ENCODE measurements at places on chromosomes 7 and 10.

DNA sequence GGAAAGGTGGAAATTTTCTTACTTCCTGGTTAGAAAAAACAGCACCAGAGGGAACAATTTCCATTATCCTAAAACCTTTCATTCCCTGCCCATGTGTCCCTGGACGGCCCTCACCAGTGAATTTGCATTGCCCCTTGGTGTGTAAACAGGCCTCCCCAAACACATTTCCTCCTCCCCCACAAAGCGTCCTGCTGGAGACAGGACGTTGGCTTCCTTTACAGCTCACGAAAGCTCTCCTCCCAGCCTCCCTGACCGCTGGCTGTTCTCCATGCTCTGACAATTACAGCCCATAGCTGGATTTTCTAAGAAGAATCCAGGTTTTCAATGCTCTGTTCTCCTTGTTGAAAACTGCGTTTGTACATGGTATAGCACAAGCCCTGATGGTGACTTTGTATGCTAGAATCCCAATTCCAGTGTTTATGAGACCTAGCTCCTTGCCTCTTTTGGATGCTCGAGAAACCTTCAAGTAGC lies 724.2 kb upstream of the CELF2 start:
- DNase-seq: no peak

GRCh38 chr7:108239501-108240225 lies 109.5 kb upstream of the LAMB4 start:
- DNase-seq: peak; percentile 95

DNA sequence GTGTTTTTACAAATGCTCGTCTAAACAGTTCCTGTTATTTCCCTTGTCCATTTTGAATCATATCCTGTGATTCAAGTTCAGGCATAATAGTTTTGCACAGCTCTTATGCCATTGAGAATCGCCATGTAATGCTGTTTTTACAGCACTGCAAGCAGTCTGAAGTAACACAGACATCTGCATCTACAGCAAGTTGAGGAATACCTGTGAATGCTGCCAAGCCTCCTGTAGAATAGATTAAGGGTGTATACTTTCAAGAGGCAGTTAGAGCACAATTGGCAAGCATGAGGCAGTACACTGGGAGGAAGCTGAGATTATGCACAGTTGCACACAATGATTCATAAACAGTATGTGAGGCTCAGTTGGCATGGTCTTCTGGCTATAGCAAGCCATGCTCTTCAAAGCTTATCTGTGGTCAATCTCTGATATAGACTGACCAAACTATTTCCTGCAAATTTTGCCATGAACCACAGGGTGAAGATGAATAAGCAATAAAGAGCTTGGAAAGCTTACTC lies 121.9 kb upstream of the AKR1E2 start:
- no peak for DNase-seq

- DNase-seq: no peak
Measured at GRCh38 chr10:104351919-104352318, 1.7 kb upstream of the CFAP58 start.

DNA sequence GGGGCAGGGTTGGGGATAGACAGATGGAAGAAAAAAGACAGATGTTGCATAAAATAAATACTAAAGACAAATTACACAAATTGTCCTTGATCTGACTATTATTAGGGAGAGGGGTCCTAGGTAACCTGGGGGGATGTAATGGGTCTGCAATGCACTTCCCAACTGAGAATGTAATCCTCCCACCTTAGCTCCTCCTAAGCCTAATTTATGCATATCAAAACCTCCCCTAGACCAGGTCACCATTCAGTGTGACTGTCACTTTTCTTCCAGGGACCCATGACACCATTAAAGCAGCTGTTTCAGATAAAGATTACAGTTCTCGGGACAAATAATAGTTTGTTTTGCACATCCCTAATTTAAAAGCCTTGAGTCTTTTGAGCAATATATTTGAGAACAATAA lies 133.9 kb upstream of the FEZF1 start:
- no peak for DNase-seq

- no peak for DNase-seq
Measured at GRCh38 chr10:86595496-86595895, 58.9 kb upstream of the OPN4 start.

- no peak for DNase-seq
Measured at GRCh38 chr10:63757067-63757466, 235.9 kb downstream of the REEP3 start.

GRCh38 chr10:118101501-118101900 lies 54.8 kb upstream of the RAB11FIP2 start:
- no peak for DNase-seq

- peak; percentile 26 for DNase-seq
Measured at GRCh38 chr10:77333610-77334340, 303.8 kb downstream of the KCNMA1 start.

DNA sequence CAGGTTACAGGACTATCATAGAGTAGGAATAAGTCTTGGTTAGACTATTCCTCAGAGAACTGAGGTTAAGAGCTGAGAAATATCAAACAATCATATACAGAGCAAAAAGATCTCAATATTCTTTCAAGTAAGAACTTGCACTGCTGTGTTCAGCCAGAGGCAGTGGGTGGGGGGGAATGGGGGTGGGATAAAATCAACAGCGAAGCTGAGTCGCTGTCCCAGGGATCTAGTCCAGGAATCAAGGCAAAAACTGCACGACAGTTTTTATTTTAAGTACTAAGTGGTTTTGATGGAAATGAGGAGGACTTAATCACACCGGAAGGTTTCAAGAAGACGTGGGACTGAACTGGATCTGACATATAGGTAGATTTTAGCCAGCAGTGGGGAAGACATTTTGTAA lies 159.1 kb downstream of the SRPK2 start:
- DNase-seq: no peak

GRCh38 chr10:44511601-44512000 lies 126.7 kb upstream of the CXCL12 start:
- DNase-seq: no peak

DNA sequence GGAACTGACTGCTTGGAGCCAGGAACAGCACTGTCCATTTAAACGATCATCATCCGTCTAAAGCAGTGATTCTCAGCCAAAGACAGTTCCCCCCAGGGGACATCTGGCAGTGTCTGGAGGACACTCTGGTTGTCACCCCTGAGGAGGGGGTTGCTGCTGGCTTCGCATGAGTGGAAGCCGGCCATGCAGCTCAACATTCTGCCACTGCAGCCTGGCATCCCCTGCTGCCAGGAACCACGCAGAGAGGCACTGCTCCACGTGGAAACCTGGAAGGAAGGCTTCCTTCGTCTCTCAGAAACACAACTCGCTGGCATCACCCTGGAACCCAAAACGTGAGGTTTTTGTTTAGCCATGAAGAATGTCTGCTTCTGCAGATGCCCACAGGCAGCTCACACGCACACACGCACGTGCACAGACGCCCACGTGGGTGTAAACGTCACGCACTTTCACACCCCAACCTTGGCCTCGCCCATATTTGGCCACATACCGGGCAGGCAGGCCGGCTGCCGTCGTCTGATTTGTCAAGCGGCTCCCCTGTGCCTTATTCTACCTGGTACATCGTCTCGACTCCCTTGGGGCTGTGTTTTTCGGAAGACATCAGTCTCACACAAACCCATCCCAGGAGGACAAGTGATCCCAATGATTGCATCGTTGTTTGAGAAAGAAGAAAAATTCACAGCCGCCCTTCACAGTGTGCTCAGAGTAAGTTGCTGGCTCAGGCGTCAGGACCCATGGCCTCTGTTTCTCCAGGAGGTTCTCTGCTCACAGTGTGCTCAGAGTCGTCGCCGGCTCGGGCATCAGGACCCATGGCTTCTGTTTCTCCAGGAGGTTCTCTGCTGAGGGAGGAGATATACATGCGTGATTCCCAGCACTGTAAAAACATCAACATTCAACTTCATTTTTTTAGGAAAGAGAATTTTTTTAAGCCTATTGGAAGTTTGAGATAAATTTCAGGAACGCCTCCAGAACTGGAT lies 127.2 kb upstream of the PPP2R2D start:
- no peak for DNase-seq

DNA sequence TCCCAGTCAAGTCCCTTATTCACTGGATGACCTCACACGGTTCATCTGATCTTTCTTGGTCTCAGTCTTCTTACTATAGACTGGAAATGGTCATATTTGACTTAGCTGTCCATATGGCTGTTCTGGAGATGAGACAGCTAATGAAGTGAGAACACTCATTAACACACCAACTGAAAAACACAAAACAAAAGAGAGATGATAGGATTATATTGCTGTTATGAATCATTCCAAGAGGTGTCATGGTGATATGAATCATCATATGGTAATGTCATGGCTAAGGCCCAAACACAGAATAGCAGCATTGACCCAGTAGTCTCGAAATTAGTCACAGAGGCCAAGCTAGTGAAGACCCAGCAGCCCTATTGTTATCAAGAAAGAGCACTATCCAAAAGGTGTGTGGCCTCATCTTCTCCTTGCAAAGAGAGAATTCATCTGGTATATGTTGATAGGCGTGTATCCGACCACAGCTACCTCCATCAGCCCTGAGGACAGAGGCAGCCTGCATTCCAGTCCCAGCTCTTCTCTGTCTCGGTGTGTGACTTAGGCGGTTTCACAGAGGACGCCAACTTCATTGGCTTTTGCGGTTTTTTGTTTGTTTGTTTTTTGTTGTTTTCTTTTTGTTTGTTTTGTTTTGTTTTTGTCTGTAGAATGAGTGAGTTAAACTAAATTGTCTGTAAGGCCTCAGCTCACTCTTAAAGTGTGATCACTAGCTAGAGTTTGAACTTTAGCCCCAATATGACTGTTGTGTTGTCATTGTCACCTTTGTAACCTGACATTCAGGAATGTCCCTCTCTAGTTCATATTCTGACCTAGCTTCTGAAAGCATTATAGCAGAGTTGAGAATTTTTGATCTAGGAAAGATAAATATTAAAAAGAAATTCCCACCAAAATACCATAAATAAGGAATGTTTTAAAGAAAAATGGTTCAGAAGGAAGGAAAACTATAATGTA lies 97.4 kb upstream of the PDCD4 start:
- DNase-seq: no peak

- DNase-seq: no peak
Measured at GRCh38 chr7:13894377-13894776, 95.1 kb downstream of the ETV1 start.

DNA sequence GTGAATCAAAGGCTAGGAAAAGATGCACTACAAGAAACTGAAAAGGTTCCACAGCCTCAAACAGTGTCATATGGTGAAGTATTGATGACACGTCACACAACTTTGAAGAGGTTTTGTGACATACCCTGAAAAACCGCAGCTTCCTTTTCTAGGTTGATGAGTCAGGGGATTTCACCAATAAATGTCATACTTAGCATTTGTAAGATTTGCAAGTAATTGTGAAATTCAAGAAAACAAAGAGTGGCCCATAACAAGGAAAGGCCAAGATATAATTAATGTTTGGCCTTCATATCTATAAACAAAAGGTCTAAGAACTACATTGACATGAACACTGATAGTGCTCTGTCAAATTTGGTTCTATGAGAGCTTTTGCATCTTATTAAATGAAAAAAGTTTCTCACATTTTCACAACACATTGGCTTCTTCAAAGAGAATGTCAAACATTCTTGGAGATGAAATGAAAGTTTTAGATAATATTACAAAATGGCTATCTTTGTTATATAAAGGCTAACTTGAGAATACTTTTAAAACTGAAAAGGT lies 62.0 kb upstream of the NAMPT start:
- DNase-seq: no peak

- no peak for DNase-seq
Measured at GRCh38 chr10:86486856-86487255, 34.7 kb downstream of the WAPL start.

DNA sequence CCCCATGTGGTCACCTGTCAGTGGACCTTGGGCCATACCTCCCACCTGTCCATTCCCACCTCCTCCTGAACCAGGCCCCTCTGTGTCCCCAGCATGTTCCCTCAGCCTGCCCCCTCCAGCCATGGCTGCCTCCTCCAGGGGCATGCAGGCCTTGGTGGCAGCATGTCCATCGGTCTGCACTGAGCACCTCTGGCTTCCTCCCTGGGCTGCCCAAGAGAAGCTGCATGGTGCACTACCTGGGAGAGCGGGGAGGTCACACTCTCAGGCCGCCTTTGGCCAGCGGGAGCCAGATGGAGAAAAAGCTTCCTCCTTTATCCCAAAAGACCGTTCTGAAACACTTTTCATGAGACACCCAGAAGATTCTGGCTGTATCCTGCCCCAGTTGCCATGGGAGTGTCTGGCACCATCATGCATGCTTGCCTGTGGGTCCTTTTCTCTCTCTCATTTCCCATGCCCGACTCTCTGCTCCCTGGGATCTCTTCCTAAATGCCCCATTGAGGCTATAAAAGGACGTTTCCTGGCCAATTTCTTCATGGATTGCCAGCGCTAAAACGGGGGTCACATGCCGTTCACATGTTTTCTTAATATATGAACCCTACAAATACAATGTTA lies 45.5 kb upstream of the MGMT start:
- no peak for DNase-seq

DNA sequence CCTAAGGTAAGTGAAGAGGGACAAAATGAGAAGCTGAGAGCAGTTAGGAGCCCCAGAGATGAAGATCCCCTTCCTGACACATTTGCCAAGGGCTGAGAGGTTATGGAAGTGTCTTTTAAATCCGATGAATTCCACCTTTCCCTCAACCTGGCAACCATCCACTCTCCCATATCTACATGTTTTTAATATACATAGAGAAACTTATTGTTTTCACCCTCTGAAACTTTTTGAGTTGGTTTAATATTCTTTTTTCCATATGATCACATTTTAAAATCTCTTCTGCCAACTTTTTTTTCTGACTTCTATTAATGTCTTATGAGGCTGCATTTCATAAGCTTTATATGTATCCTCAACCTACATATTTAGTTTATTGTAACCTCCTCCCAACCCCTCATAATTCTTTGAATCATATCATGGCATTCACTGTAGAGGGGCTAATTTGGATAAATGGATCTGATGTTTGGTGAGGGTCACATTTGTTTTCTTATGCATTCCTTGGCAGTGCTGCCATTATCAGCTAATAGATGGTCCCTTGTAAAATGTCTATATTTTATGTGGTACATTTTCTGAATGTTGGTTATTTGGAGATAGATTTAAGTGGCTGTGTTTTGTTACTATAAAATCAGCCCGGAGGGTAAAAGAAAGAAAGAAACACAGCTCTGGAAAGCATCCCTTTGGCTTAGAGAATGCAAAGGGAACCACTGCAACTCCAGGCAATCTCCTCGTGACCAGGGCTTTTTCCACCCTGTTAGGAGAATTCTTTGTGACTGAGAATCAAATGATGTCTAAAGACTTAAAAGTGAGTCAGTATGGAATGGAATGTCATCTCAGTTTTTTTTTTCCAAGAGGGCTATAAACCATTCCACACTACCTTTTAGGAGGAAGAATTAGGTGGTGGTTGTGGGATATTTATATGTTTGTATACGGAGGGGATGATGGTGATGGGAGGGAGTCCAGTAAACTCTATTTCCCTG lies 334.4 kb downstream of the SUGCT start:
- DNase-seq: no peak

All from NCI-H1417 (cell line).